Smooth muscle cell of the brain vasculature (primary cell): ENCODE measurements at places on chromosomes 5 and 9.
A peak's percentile ranks its signal among the peaks of the same experiment; 100 is the strongest.

DNA sequence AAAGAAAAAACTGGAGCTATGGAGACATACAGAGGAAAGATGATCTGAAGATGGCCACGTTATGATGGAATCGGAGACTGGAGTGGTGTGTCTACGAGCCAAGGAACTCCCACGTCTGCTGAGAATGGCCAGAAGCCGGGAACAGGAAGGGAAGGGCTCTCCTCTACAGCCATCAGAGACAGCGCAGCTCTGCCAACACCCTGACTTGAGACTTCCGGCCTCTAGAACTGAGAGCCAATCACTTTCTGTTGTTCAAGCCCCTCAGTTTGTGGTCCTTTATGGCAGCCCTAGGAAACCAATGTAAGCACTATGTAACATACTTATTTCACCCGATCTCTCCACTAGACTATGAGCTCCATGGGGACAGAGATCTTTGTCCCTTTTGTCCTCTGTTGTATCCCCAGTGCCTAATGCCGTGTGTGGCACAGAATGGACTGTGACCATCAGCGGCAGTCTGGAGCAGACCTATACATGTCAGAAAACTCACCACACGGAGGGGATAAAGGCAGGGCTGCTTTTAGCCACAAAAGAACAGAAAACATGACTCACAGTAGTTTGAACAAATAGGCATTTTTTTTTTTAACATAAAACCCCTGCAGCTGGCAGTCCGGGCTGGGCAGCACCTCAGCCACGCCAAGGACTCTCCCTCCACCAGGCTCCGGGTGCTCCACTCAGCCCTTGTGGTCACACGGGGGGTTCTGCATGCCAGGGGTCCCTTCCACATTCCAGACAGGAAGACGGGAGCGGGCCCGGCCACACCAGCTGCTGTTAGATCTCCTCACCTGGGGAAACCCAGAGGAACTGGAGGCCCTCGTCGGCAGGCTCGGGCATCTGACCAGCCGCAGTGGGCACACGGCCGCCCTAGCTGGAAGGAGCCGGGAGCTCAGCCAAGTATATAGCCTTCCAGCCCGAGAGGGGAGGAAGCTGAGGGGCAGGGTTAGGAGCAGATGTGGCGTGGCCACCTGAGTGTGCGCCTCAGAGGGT lies 16.1 kb upstream of the MXD3 start:
- DNase-seq = no peak

GRCh38 chr9:137458194-137459151 lies 661 bp downstream of the NSMF start:
- no peak for DNase-seq

GRCh38 chr9:119689879-119690278 lies 320.6 kb upstream of the BRINP1 start:
- no peak for DNase-seq

DNA sequence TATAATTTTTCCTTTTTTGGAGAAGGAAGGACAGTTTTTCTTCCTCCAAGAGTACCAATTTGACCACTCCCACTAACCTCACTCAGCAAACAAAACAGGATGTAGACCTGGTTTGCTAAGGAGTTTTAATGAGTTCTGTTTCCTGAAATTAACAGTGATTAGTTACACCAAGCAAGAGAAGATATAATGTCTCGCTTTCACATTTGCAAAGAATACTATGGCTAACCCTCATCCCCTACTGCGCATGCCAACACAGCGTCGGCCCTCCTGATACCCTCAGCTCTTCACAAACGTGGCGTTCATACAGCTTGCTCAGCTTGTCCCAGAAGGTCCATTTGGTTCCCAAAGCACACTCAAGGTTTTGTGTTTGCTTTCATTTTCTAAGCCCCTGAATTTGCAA lies 41.9 kb upstream of the IPPK start:
- no peak for DNase-seq

- DNase-seq = no peak
These were observed 180.9 kb upstream of the TBCA start for GRCh38 chr5:77957081-77957480.

DNA sequence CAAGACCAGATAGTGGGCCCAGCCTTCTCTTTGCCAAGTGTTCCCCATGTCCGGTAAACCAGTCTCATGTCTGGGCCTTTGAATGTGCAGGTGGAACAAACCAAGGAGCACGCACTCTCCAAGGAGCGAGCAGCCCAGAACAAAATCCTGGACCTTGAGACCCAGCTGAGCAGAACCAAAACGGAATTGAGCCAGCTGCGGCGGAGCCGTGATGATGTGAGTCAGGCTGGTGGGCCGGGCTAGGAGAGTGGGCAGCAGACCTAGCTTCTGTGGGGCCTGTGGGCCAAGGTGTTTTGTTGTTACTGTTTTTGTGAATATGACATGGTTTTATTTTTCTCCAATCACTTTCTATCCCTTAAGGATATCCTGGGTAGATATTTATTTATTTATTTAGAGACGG lies 5.6 kb upstream of the GLE1 start:
- DNase-seq = no peak

GRCh38 chr5:45694971-45695803 lies 993 bp downstream of the HCN1 start:
- DNase-seq = no peak

- DNase-seq = no peak
These were observed 17.8 kb downstream of the ENTREP1 start for GRCh38 chr9:69342769-69343168.

GRCh38 chr9:125437771-125438221 lies 176.2 kb downstream of the GAPVD1 start:
- DNase-seq = no peak

DNA sequence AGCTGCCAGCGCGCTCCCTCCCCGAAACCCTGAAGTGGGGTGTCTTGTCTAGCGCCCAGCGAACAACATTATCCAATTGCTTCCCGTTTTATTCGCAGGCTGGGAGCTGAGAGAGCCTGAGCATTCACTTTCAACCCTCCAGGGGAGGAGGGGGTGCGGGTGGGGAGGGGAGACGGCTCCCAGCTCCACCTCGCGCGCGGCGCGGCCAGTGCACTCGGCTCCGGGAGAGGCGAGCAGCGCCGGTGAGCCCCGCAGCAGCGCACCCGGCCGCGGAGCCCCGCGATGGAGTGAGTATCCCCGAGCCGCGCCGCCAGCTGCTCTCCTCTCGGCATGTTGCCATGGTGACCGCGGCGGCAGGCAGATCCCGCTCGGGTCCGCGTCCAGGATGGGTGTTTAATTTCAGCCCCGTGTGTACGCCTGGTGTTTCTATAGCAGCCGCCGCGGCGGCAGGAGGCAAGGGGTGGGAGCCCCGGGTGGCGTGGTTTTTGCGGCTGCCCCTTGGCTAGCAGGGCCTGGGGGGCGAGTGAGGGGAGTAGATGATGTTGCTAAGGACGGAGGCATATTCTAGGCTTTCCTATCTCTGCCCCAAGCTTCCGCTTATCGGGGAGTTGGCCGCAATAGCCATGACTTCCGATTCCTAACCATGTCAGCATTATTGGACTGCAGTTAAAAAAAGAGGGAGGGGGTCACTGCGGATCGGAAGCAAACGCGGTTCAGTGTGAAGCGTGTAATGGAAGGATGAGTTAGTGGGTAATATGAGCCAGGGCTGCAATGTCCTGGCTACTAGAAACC lies 139.2 kb upstream of the PALM2AKAP2 start:
- no peak for DNase-seq

DNA sequence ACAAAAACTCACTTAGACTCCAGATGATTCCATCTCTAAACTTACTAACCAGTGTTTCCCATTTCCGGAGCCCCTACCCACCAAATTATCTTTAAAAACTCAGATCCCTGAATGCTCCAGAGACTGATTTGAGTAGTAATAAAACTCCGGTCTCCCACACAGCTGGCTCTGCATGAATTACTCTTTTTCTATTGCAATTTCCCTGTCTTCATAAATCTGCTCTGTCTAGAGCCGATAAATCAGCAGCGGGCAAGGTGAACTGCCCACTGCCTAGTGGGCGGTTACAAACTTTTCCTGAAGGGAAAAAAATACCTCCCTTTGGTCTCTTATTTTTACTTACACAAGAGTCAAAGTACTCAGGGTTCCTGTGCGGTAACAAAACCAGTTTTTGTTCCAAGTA lies 624.4 kb upstream of the RORB start:
- DNase-seq = no peak

GRCh38 chr5:58369513-58370190 lies 90.2 kb downstream of the PLK2 start:
- no peak for DNase-seq

DNA sequence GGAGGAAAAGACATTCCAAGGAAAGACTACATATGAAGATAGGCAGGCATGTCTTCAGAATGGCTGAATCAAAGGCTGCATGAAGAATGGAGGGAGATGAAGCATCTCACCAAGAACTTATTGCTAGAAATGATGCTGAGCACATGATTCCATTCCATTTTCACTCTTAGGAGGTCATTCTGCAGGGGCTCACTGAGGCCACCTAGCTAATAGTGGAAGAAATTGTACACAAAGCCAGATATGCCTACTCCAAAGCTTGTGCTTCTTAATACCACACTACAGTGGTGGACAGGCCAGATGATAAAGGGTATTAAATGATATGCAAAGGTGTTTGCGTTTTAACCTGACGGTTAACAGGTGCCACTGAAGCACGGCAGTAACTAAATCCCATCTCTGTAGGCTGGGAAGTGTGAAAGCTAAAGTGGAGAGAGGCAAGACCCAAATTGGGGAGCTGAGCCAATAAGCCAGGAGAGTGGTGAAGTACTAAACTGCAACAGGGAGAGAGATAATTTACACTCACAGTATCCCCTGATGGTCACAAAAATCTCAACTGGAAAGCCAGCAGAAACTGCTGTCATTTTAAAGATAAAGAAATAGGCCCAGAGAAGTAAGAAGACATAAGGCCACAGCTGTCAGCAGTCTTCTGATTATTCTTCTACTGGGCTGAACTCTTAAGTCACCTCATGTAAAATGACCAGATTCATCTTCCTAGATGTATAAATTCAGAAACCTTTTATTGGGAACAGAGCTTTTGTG lies 14.6 kb downstream of the NDUFA8 start:
- DNase-seq = no peak

GRCh38 chr5:140311011-140311467 lies 8.1 kb upstream of the PFDN1 start:
- no peak for DNase-seq

DNA sequence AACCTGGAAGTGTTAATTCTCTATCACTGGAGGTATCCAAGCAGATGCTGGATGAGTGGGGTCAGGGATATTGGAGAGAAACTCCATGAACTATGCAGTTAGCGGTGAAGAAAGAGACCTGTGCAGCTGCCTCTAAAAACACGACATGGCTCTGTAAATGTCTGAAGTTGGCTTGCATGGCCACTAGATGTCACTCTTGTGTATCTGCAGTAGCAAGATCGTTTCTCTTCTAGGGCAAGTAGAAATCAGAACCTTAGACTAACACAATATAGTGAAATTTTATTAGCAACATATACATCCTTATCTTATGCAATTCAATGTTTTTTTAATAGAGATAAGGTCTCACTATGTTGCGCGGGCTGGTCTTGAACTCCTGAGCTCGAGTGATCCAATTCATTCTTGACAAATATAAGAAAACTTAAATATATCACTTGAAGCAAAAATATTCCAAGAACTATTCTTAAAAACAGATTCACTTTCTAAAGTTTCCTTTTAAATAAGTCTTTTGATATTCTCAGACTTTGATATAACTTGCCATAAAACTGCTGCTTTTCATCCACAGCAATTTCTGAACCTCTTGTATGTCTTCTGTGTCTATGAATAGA lies 2.9 kb downstream of the OR2S2 start:
- DNase-seq = peak; percentile 39

GRCh38 chr9:72902268-72902667 lies 50.6 kb downstream of the ALDH1A1 start:
- DNase-seq = no peak

DNA sequence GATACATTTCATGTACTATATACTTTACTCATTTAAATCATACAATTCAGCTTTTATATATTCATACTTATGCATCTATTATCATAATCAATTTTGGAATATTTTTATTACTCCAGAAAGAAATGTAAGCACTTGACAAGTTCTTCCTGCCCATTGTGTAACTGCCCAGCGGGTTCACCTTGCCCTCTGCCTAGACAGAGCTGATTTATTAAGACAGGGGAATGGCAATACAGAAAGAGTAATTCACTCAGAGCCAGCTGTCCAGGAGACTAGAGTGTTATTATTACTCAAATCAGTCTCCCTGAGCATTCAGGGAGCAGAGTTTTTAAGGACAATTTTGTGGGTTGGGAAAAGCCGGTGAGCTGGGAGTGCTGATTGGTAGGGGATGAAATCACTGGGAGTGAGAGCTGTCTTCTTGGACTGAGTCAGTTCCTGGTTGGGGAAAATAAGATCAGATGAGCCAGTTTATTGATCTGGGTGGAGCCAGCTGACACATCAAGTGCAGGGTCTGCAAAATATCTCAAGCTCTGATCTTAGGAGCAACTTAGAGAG lies 16.1 kb upstream of the SPIN1 start:
- DNase-seq = no peak

GRCh38 chr5:148482697-148483462 lies 99.1 kb downstream of the FBXO38 start:
- DNase-seq = peak; percentile 17

GRCh38 chr5:67152400-67152799 lies 44.2 kb downstream of the CD180 start:
- no peak for DNase-seq

GRCh38 chr5:79588696-79589095 lies 23.5 kb upstream of the TENT2 start:
- no peak for DNase-seq

DNA sequence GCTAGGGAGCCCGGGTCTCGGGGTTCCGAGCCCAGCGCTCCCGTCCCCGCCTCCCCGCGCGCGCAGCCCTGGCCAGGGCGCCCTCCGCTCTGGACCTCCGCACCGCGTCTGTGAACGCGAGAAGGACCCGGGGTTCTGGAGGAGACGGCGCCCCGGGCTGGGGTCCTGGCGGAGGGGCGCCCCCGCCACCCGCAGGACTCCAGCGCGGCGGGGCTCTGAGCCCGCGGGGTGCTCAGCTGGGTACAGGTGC lies 431 bp downstream of the TMOD1 start:
- no peak for DNase-seq

GRCh38 chr9:132857031-132857430 lies 21.1 kb downstream of the AK8 start:
- DNase-seq = no peak
